ENCODE measurements at places on chromosomes 12 and 14.

GRCh38 chr14:65062096-65063075, 39.9 kb downstream of the MAX start:
- no peak for DNase-seq

- no peak for DNase-seq
Measured at GRCh38 chr12:13215056-13215455, 18.5 kb downstream of the EMP1 start.

GRCh38 chr14:80615831-80616230, 325.7 kb downstream of the CEP128 start:
- DNase-seq: no peak

DNA sequence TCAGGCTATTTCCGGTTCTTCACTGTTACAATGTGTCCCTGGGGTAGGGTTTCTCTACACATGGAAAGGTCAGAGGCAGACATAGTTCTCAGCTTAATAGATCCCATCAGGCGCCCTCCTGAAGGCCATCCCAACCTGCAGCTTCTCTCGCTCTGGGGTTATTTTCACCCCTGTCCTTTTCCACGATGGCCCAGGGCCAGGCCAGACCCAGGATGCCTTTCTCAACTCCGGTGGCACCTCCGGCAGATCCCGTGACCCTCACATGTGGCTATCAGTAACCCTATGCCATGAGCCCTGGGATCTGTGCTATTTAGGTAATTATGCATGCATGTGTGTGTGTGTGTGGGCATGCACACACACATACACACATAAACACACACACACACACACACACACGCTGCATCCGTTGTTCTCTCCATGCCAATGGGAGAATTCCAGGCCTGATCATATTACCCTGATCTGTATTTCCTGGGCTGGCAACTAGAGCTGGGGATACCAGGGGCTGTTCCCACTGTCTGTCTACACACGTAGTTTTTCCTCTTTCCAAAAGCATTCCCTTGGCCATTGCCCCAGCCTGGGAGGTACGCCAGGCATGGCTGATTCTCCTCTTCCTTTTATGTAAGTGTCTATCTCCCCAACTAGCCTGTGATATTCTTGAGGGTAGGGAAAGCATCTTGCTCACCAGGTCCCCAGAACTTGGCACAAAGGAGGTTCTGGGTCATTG, 51.2 kb upstream of the NOS1 start:
- no peak for DNase-seq

GRCh38 chr12:124322271-124322998, 27.5 kb downstream of the RFLNA start:
- peak; percentile 9 for DNase-seq

DNA sequence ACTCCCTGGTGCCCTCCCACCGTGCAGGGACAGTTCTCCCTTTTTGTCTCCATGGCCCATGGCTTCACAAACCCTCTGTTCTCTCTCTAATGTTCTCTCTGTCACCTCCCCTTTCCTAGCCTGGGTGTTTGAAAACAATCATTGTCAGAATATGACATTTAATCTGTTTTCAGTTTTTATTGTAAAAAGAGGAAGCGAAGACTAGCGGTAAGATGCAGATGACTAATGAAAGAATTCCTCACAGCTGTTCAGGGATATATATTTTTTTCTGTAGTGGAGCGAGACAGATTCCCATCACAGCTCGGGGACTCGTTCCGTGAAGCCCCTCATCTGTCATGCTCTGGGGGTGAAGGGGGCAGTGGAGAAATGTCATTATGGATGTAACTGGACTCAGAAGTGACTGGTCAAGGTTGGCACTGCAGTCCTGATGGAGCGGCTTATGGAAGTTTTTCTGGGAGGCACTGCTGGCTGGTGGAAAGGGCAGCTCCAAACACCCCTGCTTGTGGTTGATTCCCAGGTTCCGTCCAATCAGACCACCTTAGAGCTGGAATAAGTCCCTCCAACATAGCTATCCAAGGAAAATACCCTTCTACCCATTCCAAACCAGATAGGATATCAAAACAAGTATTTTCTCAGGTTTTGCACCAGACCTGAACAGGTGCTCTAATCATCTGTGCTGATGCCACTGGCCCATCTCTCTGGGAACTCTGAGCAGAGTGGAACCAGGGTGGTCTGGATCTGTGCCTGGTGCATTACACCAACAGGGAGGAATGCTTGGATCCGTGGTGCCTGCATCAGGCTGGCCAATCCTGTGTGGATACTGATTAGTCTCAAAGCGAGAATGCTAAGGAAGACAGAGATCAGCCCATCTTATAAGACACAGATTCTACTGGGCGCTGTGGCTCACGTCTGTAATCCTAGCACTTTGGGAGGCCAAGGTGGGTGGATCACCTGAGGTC, 84.7 kb downstream of the GPATCH2L start:
- DNase-seq: peak; percentile 12

DNA sequence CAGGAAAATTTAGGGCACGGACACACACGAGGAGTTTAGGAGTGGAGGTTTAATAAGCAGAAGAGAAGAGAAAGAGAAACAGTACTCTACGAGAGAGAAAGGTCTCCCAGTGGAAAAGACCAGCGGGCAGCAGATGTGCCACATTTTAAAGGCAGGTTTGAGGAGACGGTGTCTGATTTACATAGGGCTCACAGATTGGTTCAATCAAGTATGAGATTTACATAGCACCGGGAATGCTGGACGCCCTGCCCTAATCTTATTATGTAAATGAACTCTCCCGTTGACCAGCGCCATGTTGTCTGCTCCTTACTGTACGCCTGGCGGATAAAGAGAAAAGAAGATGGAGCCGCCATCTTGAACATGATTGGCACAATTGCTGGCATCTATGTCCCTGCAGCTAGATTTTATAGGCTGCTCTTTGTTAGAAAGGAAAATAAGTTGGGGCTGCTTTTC, 17.9 kb downstream of the NFKBIA start:
- no peak for DNase-seq

DNA sequence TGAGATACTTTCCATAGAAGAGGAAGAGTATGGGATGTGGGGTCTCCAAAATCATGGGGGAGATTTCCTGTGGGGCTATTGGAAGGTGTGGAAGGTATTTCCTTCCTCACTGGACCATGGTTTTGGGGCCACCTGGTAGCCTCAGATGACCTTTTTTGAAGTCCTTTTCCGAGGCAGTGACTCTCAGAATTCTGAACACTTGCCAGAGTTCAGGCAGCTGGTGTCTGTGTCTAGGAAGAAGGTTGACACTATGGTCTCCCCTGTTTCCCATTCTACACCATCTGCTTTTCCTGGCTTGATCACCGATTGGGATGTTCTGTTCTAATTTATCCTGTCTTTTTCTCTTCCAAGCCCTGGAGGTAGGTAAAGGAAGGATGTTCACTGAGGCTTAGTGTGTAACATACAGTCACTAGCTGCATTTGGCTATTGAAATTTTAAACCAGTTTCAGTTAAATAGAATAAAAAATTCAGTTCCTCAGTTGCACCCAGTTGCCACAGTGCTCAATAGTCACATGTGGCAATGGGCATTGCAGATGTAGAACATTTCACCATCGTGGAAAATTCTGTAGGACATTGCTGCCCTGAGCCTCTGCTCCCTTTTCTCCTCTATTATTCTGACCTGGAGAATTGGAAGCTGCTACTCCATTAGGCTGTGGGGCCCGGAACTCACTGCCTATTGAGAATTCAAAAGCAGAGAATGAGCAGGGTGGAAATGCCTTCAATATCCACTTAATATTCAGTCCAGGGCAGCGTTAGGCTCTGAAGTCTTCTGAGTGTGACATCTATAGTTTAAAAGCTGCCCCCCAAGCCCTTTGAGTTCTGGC, 11.0 kb upstream of the PLEKHG3 start:
- no peak for DNase-seq

GRCh38 chr12:109053382-109054123, 1.2 kb downstream of the USP30 start:
- DNase-seq: peak; percentile 43

- no peak for DNase-seq
Measured at GRCh38 chr12:24889411-24889810, 59.5 kb downstream of the BCAT1 start.

GRCh38 chr14:102726191-102726949, 50.9 kb upstream of the TRAF3 start:
- DNase-seq: no peak

- no peak for DNase-seq
Measured at GRCh38 chr14:39303115-39303514, 69.4 kb downstream of the MIA2 start.

- DNase-seq: no peak
Measured at GRCh38 chr12:32454075-32454474, 54.7 kb downstream of the FGD4 start.
